ENCODE measurements at places on chromosomes 5 and 9. TPM values are rescaled to one million over a fixed set of nuclear protein-coding genes. Genes with fewer than 3 reads are reported as not detected.

ORM2 gene
- total RNA-seq, result not detected

DNA sequence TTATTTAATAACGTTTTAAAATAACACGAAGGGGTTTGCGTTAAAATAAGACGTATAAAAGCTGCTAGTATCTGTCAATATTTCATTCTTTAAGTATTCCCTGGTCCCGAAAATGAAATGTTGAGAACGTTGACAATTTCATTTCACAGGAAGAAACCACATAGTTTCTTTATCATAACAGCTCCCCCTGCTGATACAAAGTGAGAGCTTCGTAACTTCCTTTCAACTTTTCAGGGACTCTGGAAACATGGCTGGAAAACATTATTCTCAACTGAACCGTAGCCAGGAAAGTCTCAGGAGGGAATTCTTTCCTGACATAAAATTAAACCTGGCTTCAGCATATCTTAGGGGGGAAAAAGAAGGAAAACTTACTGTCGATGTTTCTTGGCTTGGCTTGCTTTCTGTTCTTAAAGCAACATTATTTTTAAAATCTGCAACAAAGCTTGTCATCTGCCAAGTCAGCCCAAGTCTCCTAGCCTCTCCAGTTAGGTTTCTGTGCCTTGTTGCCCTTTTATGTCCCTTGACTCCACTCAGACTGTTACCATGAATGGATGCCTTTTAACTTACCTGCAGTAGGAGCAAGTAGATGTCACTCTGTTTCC, 122.9 kb upstream of the DAB2 start:
- peak; percentile 20 for DNase-seq

GNAQ gene
- 53.3 TPM for total RNA-seq

- DNase-seq, result no peak
Observed at GRCh38 chr9:89524963-89525362, 27.1 kb upstream of the SEMA4D start.

GRCh38 chr5:14202462-14202861, 59.3 kb downstream of the TRIO start:
- no peak for DNase-seq

DNA sequence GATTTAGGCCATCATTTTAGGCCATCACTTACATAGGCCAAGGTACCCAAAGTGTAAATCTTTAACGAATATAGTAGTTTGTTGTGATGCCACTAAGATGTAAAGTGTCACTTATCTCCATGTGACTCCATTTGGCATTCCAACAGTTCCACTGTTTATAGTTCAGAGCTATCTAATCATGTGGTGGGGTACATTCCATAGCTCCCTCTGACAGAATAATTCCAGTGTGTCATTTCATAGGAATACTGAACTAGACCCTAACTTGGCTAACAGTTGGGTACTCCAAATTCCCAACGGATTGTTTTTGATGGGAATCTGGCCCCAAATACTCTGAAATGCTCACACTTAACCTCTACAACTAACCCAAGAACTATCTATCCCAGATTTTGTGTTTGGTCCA, 76.7 kb upstream of the FST start:
- no peak for DNase-seq

All from neural crest cell (in vitro differentiated cells).